Activated CD4-positive, alpha-beta memory T cell treated with anti-CD3 and anti-CD28 coated beads for 36 hours (primary cell): ENCODE measurements at places on chromosomes 6 and 20.

DNA sequence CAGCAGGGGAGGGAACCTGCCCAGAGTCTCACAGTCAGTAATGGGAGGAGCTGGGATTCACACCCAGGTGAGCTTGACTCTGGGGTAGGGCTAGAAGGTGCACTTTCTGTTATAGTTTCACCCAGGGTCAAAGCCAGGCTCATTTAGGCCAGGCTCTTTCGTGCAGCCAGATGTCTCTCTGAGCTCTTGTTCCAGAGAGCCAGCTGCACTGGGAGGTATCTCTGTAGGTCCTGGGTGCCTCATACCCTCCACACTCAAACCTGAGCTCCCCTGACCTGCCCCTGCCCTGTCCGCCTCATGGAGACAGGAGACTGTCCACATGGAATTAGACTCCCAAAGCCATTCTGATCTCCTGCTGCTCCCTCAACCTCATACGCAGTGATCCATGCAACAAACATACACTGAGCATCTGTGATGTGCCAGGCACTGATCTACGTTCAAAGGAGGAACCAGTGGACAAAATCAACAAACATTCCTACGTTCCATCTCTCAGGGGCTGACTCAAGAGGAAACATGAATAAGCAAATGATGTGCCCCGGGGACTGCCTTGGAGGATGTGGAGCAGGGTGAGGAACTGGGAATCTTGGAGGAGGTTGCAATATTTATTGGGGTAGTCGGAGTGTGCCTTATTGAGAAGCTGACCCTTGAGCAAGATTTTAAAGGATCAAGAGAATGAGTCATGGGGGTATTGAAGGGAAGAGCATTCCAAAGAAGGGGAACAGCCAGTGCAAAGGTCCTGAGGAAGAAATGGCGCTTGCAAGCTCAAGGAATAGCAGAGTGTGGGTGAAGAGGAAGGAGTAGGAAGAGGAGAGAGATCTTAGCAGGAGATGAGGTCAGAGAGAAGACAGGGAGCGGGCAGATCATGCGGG is 71.3 kb upstream of the TOX2 start:
- DNase-seq, result no peak

DNA sequence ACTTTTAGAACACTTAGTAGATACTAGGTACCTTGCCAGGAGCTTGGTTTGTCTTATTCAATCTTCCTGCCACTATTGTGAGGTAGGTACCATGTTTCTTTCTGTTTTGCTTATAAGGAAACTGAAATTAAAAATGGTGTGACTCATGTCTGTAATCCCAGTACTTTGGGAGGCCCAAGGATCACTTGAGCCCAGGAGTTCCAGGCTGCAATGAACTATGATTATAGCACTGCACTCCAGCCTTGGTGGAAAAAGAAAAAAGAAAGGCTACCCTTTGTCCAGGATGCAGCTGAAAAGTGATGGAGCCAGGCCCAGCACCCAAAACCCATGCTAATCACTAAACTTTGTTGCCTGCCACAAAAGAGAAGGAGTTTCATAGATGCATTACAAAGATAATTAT is 34.1 kb upstream of the LAMA4 start:
- DNase-seq, result no peak

DNA sequence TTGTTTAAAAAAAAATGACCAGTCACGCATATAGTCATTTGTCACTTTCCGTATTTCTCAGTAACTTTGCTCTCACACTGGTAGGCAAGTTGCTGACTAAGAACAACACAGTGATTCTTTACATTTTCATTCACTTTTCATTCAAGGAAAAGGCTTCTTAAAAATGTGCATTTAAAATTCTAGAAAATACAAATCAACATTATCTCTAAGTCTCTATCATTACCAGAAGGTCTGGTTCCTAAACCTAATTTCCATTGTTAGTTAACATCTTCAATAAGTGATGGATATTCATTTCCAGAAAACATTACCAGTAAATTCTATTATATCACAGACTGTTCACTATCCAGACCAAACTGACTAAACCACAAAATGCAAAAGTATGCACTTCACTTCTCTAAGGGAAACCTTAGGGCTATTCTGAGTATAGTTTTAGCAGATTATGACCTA is 115.3 kb downstream of the AHI1 start:
- DNase-seq, result no peak

GRCh38 chr6:6714118-6714897 is 125.8 kb downstream of the LY86 start:
- DNase-seq, result no peak

DNA sequence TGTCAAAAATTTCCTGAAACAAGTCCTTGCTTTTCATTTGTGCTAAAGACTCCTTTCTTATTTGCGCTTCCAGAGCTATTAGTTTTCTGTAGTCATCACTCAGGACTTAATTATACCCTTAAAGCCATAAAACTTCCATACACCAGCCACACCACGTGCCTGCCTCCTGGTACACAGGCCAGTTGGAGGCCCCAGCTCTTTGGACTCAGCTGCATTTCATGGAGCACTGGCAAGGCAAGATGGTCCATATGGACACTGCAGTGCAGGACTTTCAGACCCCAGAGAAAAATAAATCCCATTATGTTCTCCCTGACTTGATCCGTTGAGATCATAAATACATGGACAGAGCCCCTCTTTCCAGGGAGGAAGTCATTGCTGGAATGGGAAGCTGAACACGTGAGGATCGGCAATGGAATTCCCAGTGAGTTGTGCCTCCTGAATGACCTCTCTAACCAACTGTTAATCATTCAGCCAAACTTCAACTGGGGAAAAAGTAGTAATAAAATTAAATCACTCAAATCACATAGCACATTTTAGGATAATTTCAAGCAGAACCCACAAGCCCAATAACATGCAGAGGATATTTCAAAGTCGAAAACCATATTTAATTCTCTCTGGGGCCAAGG is 173.1 kb downstream of the HACE1 start:
- DNase-seq, result no peak

GRCh38 chr6:169172946-169173345 is 80.7 kb downstream of the THBS2 start:
- DNase-seq, result no peak

DNA sequence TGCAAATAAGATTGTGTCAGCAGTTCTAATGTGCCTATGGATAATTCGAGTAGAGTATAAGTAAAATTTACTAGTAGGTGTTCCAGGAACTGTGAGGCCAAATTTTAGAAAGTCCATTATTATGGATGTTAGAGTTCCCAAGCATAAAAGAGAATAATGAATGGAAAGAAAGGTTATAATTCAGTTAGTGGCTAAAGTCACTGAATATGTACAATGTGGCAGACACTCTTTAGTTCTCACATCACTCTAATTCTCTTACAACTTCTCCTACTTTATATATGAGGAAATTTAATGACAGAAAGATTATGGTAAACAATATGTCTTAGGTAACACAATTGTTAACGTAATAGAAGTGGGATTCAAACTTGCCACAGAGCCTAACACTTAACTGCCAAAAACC is 75.3 kb downstream of the EYS start:
- no peak for DNase-seq

GRCh38 chr6:148973538-148974208 is 226.8 kb downstream of the UST start:
- DNase-seq, result no peak

GRCh38 chr6:34585512-34586061 is 29.5 kb upstream of the SPDEF start:
- DNase-seq, result no peak

GRCh38 chr20:59363101-59363500 is 62.7 kb downstream of the EDN3 start:
- DNase-seq, result no peak

- no peak for DNase-seq
These were observed 48.5 kb upstream of the CCN2 start for GRCh38 chr6:131999545-132000146.
